ENCODE measurements at places on chromosomes 4 and X.

DNA sequence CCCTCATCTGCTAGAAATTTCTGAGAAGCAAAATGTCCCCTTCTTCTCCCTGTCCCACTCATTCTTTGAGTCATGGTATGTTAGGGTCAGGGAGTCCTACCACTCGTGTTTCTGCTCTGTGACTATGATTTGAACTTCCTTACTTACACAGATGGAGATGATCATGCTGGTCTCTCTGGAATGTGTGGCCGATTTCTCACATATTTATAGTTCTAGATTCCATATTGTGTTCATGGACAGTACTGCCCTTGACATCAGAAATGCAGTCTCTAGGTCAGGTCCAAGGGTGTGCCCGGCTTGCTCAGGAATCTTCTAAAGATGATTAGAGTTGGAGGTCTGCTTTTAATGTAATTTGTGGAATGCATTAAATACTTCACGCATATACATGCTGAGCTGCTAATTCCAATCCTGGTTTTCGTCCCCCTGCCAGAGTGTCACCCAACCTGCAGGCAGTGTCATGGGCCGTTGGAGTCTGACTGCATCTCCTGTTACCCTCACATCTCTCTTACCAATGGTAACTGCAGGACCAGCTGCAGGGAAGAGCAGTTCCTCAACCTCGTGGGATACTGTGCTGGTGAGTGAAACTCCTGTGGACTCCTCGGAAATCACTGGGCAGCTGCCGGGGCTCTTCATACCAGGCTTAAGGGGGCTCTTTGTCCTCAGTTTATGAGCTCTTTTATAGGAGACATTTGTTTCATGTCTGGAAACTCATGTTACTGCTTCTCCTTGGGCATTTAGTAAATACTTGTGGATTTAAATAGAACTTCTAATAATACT lies 214.1 kb upstream of the ANXA3 start:
- DNase-seq = no peak

DNA sequence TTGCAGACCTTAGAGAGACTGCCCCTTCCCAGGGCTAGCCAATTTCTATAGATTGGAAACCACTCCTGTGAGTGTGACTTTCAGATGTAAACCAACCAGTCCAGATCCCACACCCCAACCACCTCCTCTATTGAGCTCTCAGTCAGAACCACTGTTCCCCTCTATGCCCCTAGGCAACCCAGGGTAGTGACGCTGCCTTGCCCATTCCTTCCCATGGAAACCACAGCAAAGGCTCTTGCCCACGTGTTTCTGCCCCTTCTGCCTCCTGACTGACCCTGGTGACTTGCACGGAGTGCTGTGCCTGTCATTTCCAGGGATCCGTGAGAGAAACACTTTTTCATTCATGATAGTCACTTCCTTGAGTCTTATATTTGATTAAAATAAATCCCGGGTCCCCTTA lies 32.4 kb downstream of the CYTL1 start:
- DNase-seq = no peak

DNA sequence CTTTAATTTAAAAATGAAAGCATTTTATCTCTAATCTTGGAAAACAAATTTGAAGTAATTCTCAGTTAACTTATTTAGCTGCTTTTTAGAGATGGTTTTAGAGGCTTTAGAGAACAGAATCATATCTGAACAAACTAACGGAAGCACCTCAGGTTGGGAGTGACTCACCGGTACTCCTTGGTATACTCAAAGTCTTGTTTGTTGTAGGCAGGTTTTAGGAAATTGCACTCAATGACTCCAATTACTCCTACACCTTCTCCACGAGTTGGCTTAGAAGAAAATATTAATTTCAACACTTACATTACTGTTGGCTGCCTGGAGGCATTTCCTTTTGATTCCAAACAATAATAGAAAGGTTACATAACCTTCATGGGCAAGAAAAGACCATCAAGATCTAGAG lies 23.6 kb downstream of the MORC4 start:
- no peak for DNase-seq

GRCh38 chr4:150367326-150367725 lies 214.6 kb upstream of the MAB21L2 start:
- no peak for DNase-seq

DNA sequence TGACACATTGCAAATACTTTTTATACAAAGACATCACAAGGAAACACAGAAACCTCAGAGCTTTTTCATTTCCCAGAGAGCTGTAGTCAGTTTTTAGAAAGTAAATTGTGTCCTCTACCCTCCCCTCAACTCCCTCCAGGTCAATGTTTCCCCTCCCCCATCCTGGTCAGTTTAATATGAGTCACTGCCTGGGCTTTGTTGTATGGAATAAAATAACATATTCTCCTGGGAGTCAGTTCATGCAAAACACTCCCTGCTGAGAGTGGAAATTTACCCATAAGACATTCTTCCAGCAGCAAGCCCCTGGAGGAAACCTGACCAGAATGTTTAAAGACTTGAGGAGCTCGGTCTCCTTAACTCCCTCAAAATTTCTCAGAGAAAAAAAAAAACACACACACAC lies 270.1 kb upstream of the LDB2 start:
- DNase-seq = no peak

- DNase-seq = no peak
Observed at GRCh38 chr4:12911750-12912358, 572.3 kb downstream of the RAB28 start.

- DNase-seq = no peak
Observed at GRCh38 chrX:53421125-53421524, 1.3 kb downstream of the SMC1A start.

GRCh38 chr4:86615501-86615900 lies 21.4 kb downstream of the PTPN13 start:
- no peak for DNase-seq

- DNase-seq = no peak
Observed at GRCh38 chrX:101745046-101745445, 85.4 kb upstream of the ARMCX2 start.

DNA sequence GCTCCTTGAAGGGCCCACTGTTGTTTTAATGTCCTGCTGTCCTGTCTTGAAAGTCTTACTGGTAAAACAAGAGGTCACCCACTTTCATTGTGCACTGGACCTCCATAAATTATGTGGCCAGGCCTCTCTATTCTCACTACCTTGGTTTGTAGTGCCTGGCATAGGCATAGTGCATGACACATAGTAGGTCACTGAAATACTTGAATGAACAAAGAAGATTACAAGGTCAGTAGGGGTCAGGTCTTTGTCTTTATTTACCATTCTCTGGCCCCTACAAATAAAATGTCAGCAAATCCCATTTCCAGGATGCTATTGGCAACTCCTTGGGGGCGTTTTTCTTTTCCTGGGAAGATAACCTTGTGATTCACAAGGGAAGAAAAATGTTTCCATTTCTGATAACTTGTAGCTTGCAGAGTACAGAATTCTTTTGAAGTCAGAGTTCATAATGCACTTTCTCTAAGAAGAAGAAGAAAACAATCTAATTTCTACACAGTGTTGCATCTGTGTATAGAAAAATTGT lies 1.4 kb downstream of the PGM2 start:
- no peak for DNase-seq

GRCh38 chr4:73683033-73683432 lies 57.3 kb upstream of the CXCL8 start:
- DNase-seq = no peak

DNA sequence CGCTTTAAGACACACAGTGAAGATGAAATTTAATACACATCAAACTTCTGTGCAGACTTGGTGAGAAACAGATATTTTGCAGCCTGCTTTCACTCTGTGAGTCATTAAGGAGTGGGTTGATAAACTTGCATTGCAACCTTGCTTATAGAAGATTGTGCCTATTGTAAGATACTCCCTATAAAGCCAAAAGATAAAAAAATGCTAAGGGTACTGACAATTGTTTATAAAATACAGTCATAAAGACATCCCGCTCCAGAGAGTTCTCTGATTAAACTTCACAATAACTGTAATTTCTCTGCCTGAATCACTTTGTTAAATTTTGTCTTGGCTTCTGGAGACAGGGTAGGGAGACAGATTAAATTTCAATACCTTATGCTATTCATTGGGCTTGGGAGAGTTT lies 49.1 kb downstream of the GALNT7 start:
- no peak for DNase-seq

- DNase-seq = peak; percentile 33
Observed at GRCh38 chrX:53714580-53715345, 28.2 kb upstream of the HUWE1 start.

- no peak for DNase-seq
Observed at GRCh38 chr4:94507708-94508107, 56.0 kb downstream of the PDLIM5 start.

DNA sequence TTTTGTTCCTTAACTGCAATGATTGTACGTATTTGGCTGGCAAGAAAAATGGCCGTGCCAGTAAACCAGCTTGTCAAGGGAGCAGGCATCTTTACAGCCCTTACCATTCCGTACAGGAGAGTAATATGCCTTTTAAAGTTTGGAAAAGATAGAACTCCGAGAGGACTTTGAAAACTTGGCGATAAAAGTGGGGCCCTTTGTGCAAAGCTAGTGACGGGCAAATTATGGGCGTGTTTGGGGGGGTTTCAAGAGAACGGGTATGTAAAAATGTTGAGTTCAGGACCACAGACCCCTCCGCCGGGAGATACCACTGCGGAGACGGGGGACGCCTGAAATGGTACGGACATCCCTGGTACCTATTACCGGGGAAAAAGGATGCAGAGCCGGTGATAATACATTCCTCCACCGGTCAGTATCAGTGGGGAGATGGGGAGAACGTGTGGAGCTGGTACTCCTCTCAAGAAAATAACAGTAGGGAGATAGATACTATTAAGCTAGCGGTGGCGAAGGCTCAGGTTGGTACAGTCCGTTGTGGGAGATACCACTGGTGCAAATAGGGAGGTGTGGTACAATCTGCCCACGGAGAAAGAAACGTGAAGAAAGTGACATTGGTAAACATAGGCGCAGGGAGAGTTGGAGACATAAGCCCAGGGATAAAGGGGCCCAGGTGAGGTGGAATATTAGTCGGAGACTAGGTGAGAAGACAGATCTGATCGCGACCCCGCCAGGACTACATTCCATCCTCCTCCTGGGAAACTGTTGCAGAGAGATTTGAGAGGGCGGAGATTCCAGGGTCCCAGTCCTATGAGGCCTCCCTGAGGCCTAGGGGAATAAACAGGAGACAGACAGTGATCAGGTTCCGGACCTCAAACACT lies 14.5 kb downstream of the SPACA5 start:
- DNase-seq = peak; percentile 82

- no peak for DNase-seq
Observed at GRCh38 chr4:23333556-23333945, 556.3 kb downstream of the PPARGC1A start.

GRCh38 chr4:172772781-172773180 lies 395.8 kb upstream of the GALNT7 start:
- DNase-seq = no peak

GRCh38 chr4:17889692-17890091 lies 78.9 kb downstream of the NCAPG start:
- DNase-seq = no peak

GRCh38 chrX:22345884-22346283 lies 73.2 kb downstream of the CBLL2 start:
- no peak for DNase-seq

GRCh38 chr4:41207291-41207831 lies 7.0 kb downstream of the APBB2 start:
- no peak for DNase-seq

DNA sequence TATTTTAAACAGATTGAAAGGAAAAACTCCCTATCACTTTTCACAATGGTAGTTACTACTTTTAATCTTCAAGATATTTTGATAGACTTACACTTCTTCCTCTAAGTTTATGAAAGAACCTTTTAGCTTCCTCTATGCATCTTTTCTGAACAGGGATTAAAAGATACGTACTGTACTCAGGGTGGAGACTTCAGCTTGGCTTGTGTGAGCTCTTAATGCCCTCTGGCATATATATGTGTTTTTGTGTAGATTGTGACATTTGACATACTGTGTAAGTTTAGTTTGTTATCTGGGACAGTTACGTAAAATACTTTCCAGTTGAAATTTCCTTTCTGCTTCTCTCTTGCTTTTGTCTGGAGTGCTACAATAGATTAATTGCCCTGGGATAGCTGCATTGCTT lies 109.3 kb upstream of the NUDT6 start:
- DNase-seq = no peak

- no peak for DNase-seq
Observed at GRCh38 chrX:54494166-54494988, 1.7 kb downstream of the FGD1 start.

- no peak for DNase-seq
Observed at GRCh38 chr4:8398347-8398746, 42.2 kb downstream of the ACOX3 start.

- no peak for DNase-seq
Observed at GRCh38 chrX:3379111-3379510, 32.7 kb upstream of the MXRA5 start.

- DNase-seq = no peak
Observed at GRCh38 chr4:155529716-155530115, 136.9 kb upstream of the GUCY1A1 start.
